ENCODE measurements at places on chromosomes 7 and 10.

DNA sequence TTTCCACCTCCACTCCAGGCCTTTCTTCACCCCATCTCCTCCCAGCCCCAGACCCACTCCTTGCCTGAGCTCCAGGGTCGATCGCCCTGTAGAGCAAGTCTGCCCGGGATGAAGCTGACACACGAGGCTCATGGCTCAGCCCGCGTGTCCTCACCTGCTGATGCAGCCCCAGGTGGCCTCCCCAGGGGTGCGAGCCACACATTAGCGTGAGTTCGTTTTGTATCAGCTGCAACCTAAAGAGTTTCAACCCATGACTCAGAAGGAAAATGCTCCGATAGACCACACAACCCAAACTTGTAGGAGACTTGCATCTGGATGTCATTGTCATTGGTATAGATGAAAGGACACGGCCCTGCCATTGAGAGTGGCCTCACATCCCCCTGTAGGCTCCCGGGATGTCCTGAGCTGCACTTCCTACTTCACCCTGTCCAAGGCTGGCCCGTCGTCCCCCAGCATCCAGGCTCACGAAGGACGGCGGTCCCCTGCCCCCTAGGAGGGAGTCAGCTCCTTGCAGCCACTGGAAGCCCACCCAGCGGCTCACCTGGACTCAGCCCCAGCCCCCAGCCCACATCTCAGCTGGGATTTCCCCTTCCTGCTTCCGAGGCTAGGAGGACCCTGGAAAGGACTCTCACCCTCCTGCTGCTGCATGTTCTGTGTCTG lies 97.7 kb downstream of the HTR5A start:
- DNase-seq, result peak; percentile 52

GRCh38 chr7:84190016-84190705 lies 4.4 kb downstream of the SEMA3A start:
- DNase-seq, result no peak

GRCh38 chr10:130931256-130931655 lies 380.3 kb downstream of the TCERG1L start:
- no peak for DNase-seq

- DNase-seq, result no peak
These were observed 603.6 kb downstream of the CNTNAP2 start for GRCh38 chr7:146720195-146720594.

- DNase-seq, result peak; percentile 33
These were observed 1.2 kb downstream of the SLC18A3 start for GRCh38 chr10:49611166-49611815.

DNA sequence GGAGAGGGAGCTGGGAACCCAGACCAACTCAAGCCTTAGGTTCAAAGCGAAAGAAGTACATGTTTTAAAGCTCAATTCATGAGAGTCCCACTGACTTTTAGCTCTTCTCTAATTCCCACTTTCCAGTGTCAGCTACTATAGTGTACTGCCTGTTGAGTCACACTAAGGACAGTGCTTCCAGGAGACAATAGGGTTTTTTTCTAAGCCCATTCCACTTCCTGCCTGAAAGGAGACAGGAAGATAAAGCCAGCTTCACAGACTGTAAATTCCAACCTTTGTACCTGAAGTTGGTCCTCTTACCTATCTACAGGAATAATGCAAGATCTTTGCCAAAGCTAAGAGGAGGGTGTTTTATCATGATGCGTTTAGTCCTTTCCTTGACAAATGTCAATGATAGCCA lies 4.4 kb downstream of the MSRB2 start:
- no peak for DNase-seq

- DNase-seq, result no peak
These were observed 103.8 kb downstream of the DNMBP start for GRCh38 chr10:99905971-99906370.

DNA sequence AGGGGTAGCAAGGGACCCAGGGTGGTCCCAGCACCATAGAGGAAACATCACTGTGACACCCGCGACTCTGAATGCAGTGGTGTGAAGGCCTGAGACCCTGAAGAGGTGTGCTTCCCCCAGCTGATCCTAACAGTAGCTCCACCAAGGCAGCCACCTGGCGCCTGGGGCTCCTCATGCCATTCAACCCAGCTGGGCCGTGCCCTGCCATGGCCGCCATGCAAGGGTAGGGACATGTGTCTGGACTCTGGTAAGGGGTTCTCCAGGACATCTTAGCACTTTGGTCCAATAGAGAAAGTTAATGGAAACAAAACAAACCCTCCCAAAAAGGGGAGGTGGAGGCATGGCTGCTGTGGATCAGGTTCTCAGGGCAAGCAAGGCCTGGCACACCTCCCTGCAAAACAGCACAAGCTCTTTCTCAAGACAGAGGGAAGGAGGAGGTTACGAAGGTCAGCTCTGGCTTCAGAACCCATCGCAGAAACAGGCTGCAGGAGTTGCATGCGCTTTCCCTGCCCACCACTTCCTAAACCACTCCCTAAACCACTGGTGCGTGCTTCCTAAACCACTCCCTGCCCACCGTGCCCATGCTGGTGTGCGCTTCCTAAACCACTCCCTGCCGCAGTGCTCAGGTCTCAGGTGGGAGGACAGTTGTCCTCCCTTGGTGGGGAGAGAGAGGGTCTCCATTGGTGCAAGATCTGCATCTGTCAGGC lies 108.7 kb downstream of the LARP4B start:
- no peak for DNase-seq

DNA sequence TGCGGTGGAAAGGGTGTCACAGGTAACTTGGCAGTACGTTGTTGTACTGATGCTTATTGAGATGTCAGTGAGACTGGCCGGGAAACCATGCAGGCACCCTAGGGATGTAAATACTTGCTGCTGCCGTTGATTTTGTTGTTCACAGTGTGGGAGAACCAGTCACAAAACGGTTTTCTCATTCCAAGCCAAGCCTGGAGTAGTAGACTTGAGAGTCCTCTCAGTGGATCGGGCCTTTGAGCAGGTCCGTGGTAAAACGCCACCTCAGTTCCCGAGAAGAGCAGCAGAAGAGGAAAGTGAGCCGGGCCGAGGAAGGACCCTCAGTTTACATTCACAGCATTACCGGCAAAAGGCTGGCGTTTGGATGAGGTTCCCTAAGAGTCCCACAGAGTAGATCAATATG lies 1.1 kb downstream of the JAKMIP3 start:
- no peak for DNase-seq

GRCh38 chr7:114825423-114825951 lies 96.4 kb upstream of the MDFIC start:
- peak; percentile 72 for DNase-seq

DNA sequence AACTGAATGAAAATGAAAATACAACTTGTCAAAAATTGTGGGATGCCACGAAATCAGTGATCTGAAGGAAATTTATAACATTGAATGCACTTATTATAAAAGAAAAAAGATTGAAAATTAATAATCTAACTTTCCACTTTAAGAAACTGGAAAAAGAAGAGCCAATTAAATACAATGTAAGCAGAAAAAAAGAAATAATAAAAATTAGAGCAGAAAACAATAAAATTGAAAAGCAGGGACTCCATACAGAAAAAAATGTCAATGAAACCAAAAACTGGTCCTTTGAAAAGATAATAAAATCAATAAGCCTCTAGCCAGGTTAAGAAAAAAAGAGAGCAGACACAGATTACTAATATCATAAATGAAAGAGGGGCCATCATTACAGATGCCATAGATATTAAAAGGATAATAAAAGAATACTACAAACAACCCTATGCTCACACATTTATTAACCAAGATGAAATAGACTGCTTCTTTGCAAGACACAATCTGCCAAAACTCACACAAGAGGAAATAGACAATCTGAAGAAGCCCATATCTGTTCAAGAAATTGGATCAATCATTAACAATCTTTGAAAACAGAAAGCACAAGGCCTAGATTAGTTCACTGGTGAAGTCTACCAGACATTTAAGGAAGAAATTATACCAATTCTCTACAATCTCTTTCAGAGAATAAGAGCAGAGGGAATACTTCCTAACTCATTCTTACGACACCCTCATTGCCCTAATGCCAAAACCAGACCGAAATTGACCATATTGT lies 233.8 kb upstream of the NEBL start:
- no peak for DNase-seq

DNA sequence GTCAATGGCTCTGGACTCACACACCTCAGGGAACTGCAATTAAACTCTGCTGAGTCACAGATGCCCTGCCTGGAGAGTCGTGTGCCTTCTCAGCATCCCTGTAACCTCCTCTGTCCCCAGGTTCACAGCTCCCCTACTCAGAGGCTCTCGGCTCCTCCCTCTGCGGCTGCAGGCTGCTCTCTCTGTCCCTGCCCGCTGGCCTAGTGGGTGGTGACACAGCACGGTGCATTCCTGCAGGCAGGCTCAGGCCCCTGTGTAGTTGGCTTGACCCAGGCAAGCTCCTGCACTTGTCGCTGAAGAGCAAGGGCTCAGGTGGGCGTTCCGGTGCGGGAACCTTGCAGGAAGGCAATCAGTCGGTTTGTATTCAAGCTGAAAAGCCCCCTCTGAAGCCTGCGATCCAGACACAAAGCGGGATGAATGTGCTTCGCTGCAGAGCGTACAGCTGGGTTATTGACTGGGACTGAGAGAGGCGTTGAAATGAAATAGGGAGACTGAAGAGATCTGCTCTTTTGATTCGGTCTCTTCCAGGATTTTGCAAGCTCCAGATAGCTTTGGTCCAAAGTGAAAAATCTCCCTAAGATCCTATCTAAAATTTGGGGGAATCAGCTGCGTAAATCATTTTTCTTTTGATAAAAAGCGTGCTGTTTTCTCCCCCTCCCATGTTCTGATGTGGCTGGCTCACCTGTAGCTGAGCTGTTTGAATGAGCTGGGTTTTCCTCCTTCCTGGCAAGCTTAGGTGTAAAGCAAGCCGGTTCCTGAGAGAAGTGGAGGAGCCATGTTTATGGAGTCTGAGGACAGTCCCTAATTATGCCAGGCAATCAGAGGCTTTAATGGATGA lies 208.7 kb upstream of the PHYHIPL start:
- no peak for DNase-seq

DNA sequence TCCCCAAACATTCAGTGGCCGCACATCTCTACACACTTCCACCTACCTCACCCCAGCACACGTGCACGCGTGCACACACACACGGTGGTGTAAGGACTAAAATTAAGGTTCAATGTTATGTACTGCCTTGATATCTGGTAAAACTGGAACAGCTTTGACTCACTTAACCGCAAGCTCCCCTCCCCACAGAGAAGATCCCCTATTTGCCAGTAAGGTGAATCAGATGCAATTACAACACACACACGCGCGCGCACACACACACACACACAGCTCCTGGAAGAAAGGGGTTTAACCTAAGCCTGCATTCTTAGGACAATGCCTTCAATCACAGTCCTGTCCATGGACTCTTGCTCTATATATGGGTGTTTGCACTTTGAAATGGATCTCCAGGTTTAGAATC lies 25.5 kb upstream of the VPS41 start:
- no peak for DNase-seq

DNA sequence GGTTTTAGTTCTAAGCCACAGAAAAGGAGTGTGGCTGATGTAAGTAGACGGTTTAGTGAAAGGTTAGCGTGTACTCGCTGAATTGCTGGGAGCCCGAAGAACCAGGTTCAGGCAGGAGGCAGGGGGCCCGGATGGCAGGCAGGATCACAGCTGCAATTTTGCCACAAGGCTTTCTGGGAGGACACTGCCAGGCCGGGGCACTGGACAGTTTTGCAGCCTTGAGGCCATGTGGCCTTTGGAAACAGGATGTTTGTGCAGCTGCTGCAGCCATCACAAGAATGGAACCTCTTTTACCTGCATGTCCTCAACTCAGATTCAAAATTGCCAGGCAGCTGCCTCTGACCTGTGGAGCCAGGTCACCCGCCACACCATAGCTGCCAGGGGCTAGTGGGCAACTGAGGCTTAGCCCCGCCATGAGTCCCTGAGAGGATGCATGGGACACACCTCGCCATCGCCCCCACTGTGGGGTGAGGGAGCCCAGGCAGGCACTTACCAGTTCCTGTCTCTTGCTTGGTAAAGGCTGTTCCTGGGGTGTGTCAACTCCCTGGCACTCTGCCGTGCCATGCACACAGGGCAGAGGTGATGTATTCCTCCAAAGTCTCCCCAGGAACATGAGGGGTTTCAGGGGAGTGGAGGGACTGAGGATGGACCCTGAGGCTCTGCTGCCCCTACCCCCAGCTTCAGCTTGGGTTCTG lies 188.6 kb downstream of the RPS24 start:
- no peak for DNase-seq

GRCh38 chr10:130428936-130429335 lies 292.7 kb downstream of the GLRX3 start:
- no peak for DNase-seq

- DNase-seq, result no peak
These were observed 24.9 kb upstream of the GIMAP7 start for GRCh38 chr7:150489782-150490181.

GRCh38 chr7:138204285-138204981 lies 128.2 kb downstream of the AKR1D1 start:
- no peak for DNase-seq

DNA sequence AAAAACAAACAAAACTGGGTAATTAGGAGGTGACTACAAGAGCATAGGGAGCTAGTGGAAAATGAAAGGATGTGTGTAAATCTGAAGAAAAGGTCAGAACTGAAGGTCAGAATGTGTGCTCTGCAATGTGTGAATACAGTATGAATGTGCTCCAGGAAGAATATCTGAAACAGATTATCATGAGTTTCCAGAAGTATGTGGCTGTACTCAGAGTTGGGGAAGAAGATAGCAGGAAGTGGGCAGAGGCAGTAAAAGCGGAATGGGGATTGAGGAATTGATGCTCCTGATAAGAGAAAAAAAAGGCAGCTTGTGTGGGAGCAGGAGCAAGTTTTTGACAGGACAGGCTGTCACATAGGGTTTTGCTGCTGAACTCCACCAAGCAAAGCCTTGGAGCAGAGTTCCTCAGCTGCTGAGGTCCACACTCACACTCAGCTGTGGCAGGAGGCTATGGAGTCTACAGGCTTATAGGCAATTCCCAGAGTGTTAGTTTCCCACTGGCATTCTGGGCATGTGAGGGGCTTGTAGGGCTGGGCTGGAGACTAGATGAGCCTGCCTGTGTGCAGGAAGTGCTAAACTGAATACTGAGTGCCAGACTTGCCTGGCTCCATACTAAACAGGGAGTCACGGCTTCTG lies 22.9 kb downstream of the H2AZ2 start:
- no peak for DNase-seq

- DNase-seq, result no peak
These were observed 2.7 kb downstream of the IGFBP1 start for GRCh38 chr7:45890902-45891461.

- DNase-seq, result peak; percentile 70
These were observed 625 bp downstream of the RP9 start for GRCh38 chr7:33108554-33109004.

GRCh38 chr10:110612087-110612486 lies 32.0 kb upstream of the RBM20 start:
- no peak for DNase-seq

Measured in activated effector memory CD4-positive, alpha-beta T cell treated with anti-CD3 and anti-CD28 coated beads, Interleukin-2, amount 50 U/mL, for 16 hours (primary cell).